ENCODE measurements at places on chromosomes 4 and X. TPM values are rescaled to one million over a fixed set of nuclear protein-coding genes. Genes with fewer than 3 reads are reported as not detected.

GPR173 gene
- 1.7 TPM for polyA plus RNA-seq

PABPC1L2A gene
- not detected for polyA plus RNA-seq

EGF gene
- polyA plus RNA-seq: 72.8 TPM

TEX11 gene
- polyA plus RNA-seq: not detected

MBNL3 gene
- 3.3 TPM for polyA plus RNA-seq

NLGN4X gene
- 0.41 TPM for polyA plus RNA-seq

MAP3K15 gene
- polyA plus RNA-seq: 5.0 TPM

SPANXA1 gene
- polyA plus RNA-seq: not detected

GAGE13 gene
- polyA plus RNA-seq: not detected

- DNase-seq: no peak
Observed at GRCh38 chr4:75255261-75255660, 258.9 kb downstream of the RCHY1 start.

DNA sequence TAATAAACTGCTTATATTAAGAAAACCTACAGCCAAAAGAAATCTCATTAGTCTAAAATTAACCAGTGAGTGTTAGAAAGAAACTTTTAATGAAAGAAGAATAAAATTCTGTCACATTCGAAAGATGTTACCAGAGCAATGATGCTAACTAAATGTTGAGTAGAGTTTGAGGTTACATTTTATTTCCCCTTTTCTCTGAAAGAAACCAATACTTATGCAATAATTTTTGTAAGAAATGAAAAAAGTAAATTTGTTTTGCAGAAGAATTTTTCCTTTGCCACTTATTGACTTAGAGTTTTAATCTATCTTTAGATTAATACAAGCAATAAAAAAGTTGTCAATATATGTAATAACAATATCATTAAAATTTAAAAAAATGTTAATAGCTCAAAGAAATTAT, 574.0 kb upstream of the GALNTL6 start:
- DNase-seq: no peak

- DNase-seq: no peak
Observed at GRCh38 chrX:44016906-44017305, 43.7 kb upstream of the NDP start.

GRCh38 chr4:53917729-53918128, 146.7 kb downstream of the CHIC2 start:
- DNase-seq: no peak

GRCh38 chr4:14790494-14790893, 211.8 kb upstream of the CPEB2 start:
- DNase-seq: no peak

- DNase-seq: no peak
Observed at GRCh38 chr4:148258535-148258934, 183.7 kb downstream of the NR3C2 start.

DNA sequence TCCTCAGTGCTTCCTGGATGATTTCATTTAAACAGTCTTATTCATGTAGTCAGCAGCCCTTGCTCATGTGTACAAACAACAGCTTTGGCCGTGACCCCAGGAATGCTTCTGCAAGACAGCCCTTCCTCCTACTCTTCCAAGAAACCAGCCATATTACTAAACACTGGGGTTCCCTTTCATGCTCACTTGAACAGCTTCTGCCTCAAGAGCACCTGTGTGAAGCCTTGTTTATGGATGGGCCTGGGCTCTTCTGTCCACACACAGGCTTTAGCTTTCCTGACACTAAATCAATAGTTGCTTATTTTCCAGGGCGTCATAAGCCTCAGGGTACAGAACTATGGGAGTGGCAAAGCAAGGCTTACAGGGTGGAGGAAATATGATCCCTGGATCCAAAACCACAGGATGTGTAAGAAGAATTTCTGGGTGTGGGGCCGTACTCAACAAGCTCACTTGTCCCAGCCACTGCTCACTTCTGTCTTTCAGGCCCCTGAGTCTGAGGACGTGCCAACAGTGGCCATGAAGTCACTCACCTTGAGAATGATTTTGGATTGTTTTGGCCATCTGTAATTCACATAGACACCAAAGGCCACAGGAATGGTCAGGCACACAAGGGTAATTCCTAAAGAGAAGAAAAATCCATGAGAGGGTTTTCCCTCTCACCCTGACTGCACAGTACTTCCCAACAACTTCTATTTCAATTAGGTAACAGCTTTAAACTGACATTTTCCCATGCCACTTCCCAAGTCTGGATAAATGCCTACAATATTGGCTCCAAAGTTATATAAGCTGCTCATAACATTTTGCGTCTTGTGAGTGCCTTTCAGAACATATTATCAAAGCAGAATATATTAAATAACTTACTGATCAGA, 17.7 kb downstream of the SLC10A6 start:
- DNase-seq: no peak

DNA sequence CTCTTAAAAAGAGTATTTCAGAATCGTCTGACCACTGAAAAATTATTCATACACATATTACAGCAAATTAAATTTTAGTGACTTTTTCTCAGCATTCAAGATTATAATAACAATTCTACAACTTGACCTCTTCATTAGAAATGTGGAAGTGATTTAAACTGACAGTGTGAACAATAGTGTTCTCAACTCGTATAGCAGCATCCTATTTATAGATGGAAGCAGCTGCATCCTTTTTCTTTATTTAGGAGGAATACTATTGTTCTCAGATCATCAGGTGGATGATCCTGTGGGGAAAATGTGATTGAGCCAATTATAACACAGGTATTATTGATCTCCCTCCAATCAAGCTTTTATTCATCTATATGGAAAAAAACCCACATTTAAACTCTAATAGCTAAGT, 56.7 kb downstream of the RAPGEF2 start:
- DNase-seq: no peak

- no peak for DNase-seq
Observed at GRCh38 chr4:92236877-92237276, 66.9 kb upstream of the GRID2 start.

DNA sequence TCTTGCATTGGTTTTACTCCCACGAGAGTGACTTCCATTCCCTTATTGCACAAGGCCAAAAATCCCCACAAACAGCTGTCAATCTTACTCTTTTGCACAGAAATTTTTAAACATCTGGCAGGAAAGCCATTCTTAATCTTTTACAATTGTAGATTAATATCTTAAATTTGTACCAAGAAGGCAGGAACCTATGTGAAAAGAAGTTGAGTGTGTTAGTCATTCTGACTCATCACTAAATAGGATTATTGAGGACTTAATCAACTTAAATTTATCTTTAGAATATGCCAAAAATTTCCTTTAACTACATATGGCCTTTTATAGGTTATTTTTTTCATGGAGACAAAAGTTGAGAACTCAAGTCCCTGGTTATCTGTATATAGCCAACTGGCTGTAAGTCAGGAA, 49.0 kb upstream of the VEGFC start:
- DNase-seq: no peak

GRCh38 chrX:97639526-97639925, 755.8 kb downstream of the RPA4 start:
- no peak for DNase-seq

- no peak for DNase-seq
Observed at GRCh38 chr4:15444879-15445547, 17.2 kb downstream of the C1QTNF7 start.

- no peak for DNase-seq
Observed at GRCh38 chr4:141124224-141124623, 9.0 kb downstream of the RNF150 start.

DNA sequence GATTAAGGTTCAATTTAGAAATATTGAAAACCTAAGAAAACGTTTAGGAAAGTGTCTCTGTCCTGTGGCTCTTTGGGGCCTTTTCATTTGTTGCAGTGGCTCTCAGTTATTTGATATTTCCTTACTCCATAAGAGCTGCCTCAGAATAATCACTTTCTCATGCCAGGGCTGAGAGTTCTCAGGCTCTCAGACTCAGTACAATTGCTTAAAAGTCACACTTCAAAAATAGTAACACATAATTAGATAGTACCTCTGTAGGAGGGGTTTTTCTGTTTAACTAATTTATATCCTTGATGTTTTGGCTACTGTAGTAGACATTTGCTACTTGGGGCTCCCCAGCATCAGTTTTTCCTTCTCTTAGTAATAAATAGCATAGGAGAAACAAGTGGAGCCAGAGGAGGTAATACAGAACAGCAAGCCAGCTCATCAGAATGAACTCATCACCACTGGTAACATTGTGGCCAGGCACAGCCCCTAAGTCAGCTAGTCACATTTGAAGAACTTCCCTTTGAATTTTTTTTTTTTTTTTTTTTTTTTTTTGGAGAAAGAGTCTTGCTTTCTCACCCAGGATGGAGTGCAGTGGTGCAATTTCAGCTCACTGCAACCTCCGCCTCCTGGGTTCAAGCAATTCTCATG, 8.0 kb upstream of the HNRNPD start:
- no peak for DNase-seq

DNA sequence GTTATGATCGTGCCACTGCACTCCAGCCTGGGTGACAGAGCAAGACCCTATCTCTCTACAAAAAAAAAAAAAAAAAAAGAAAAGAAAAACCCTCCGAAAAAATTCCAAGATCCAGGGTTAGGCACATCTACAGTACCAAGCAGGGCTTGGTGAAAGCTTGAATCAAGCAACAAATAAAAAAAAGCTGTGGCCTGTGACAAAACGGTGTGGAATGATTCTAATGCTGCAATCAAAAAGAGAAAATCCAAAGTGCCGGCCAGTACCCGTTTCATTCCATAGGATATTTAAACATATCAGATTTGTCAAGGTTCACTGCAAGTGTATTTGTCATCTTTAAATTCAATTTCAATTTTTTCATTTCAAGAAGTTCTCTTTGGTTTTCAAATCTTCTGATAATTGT, 20.5 kb downstream of the RWDD4 start:
- no peak for DNase-seq

- no peak for DNase-seq
Observed at GRCh38 chrX:133608406-133608805, 193.1 kb upstream of the GPC4 start.

DNA sequence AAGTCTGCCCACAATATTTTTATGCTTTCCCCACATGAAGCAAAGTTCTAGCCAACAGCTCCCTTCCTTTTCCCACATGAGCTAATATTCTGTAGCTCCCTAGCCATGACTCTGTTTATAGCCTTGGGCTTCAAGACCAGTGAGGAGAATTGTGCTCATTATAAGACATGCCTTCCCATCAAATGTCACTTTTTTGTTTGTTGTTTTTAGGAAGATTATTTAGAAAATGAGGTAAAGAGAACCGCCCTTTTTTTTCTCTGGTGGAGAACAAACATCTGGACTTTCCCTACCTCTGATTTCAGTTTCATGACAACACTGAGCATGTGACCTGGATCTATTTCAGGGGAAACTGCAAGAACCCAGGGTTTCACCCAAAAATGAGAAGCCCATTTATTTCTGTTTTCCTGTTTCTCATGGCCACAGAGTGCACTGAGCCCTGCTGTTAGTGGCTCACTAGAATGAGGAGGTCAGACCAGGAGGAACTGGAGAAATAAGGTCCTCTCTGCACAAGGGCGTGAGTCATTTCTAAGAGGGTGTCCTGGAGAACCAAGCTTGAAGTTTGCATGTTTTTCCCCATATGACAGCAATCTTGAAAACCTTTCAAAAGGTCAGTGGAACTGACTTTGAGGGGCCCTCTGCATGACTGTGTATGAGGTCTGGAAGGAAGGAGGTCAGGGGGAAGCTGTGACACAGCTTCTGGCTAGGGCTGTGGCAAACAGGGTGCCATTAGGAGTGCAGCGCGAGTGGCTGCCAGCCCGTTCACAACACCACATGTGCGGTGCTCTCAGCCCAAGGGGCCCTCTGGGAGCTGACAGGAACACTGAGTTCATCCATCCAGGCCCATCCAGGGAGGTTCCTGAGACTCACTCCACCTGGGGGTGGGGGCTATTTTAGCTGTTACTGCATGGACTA, 55.2 kb downstream of the CHST7 start:
- no peak for DNase-seq

DNA sequence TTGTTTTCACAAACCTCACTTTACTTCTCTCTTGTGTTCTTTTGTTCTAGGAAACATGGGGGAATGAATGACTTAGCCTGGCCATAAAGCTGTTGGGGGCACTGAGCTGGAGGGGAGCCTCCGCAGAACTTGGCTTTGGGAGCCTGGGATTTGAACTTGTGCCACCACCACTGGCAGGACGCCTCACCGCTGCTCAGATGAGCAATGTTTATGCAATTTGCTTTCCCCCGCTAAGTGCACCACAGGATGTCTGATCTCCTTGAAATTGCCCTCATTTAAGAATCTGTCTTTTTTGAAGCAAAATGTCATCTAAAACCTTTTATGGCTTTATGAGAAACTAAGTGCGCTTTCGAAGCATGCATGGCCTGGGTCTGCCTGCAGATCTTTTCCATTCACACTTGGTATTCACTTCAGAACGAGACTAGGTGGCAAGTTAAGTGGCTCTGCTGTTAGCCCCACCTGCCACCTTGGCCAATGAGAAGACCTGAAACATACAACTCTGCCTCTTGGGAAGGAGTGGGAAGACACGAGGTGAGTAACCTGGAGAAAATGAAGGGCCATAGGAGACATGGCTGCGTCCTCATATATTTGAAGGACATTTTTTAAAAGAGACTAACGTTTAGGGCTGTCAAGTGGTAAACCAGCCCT, 119.3 kb downstream of the LDB2 start:
- no peak for DNase-seq

- DNase-seq: no peak
Observed at GRCh38 chr4:21077967-21078366, 377.7 kb downstream of the PACRGL start.

GRCh38 chr4:18242919-18243693, 221.6 kb upstream of the LCORL start:
- no peak for DNase-seq

GRCh38 chr4:2441393-2442174, 22.8 kb downstream of the CFAP99 start:
- peak; percentile 76 for DNase-seq

Data from kidney (tissue), 22 donors.